Activated CD4-positive, alpha-beta T cell treated with anti-CD3 and anti-CD28 coated beads for 4 hours (primary cell): ENCODE measurements at places on chromosomes 12 and 14.

GRCh38 chr12:22248571-22249115 lies 85.9 kb downstream of the ST8SIA1 start:
- DNase-seq: no peak

- DNase-seq: no peak
These were observed 22.3 kb downstream of the AKAP3 start for GRCh38 chr12:4626543-4626942.

- no peak for DNase-seq
These were observed 6.3 kb downstream of the TMEM179 start for GRCh38 chr14:104598039-104598909.

- no peak for DNase-seq
These were observed 527.2 kb downstream of the NRXN3 start for GRCh38 chr14:78697341-78697740.

DNA sequence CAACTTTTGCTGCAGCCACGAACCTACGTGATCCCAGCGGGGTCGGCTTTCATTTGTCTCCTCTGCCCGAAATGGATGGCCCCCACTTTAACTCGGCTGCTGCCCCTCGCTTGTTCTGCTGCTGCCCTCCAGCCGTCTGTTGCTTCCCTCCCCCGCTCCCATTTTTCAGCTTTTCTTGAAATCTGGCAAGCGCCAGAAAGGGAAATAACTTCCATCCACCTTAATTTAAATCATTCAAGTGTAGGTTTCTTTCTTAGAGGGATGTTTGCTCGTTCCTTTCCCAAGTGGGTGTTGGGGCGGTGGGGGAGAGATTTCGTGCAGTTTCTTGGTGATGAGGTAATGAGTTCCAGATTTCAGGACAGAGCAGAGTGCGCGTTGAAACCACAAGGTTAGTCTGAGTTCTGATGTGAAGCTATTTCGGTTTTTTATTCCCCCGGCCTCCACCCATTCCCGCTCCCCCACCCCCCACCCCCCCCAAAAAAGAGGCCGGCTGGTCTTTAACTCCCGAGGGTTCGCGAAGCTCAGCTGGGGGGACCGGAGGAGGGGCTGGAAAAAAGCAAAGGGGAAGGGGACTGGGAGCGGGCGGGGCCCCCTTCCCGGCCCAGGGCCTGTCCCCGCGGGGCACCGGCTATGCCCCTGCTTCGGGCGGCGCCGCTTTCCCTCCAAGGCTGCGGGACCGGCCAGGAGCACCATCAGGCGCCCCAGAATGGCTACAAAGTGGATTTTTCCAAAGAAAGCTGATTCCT lies 2.2 kb upstream of the ZFP36L1 start:
- DNase-seq: peak; percentile 62

DNA sequence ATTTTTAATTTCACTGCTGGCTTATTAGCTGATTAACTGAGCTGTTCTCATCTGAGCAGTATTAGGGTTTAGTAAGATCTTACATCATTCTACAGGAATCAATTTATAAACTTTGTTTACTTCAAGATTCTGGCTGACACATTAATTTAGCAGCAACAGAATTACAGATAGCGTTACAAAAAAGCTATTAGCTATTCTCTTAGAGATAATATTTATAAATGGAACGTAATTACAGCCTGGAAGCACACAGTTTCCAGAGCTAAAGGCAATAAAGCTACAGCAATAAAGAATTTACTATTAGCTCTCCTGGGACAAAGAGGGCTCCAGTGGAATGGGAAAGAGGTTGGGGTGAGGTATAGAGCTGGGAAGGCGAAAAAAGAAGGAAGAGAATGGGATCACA lies 34.7 kb downstream of the PDE6H start:
- no peak for DNase-seq

DNA sequence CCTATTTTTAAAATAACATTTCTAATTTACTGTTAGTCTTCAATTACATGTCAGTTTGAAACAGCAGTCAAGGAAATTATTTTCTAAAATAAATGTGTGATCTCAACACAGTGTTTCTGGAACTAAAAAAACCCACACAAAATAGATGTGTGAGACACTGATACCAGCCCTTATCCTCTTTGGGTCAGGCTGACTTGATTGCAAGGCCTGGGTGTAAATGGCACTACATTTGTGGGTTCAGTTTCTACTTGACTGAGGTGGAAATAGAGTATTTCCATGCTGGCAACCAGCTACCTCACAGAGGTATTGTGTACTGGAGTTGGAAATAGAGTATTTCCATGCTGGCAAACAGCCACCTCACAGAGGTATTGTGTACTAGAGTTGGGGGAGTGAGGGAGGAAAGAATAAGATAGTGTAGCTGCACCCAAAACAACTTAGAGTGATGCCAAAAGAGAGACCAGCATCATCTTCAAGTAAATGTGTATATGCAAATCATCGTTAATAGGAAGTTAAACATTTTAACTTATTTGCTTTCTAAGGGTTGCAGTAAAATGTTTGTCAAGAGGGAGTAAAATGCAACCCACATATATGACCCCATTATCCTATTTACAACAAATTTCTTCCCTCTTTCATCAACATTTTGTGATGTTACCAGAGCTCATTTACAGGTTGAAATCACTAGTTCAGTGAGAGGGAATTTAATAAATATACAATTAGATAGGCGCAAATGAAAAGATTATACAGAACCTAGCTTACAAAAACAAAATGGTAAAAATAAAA lies 10.7 kb upstream of the LYZ start:
- no peak for DNase-seq

- no peak for DNase-seq
These were observed 55.9 kb upstream of the SRSF5 start for GRCh38 chr14:69711065-69711464.

- DNase-seq: no peak
These were observed 5.4 kb downstream of the KCNH5 start for GRCh38 chr14:63039866-63040265.

- DNase-seq: no peak
These were observed 26.4 kb downstream of the DDHD1 start for GRCh38 chr14:53126731-53127130.

DNA sequence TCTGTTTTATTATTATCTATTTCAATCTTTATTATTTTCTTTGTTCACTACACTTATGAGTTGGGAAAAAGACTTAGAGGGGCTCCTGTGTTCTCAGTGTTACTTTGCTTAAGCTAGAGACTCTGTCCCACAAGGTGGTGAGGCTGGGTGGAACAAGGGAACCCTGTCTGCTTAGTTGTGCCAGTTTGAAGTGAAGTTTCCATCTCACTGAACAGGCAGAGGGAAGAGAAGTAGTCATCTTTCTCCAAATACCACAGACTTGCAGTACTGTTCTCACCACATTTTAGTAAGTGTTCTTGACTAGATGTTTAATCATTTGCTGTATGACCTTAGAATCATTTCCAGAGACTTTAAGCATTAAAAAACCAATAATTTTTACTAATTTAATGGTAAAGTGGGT lies 195.7 kb upstream of the NEDD1 start:
- no peak for DNase-seq

DNA sequence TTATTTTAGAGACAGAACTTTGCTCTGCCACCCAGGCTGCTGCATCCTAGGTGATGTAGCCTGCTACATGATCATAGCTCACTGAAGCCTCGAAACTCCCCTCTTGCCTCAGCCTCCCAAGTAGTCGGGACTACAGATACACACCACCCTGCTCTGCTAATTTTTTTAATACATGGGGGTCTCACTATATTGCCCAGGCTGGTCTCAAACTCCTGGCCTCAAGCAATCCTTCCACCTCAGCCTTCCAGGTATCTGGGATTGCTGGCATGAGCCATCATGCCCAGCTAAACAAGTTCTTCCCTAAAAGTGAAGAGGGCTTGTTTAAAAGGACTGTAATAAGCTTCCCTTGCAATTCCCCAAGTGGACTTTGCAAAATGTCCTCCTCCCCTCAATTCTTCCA lies 310.4 kb downstream of the PAWR start:
- DNase-seq: no peak

- no peak for DNase-seq
These were observed 56.3 kb downstream of the ASCL1 start for GRCh38 chr12:103013741-103014300.

DNA sequence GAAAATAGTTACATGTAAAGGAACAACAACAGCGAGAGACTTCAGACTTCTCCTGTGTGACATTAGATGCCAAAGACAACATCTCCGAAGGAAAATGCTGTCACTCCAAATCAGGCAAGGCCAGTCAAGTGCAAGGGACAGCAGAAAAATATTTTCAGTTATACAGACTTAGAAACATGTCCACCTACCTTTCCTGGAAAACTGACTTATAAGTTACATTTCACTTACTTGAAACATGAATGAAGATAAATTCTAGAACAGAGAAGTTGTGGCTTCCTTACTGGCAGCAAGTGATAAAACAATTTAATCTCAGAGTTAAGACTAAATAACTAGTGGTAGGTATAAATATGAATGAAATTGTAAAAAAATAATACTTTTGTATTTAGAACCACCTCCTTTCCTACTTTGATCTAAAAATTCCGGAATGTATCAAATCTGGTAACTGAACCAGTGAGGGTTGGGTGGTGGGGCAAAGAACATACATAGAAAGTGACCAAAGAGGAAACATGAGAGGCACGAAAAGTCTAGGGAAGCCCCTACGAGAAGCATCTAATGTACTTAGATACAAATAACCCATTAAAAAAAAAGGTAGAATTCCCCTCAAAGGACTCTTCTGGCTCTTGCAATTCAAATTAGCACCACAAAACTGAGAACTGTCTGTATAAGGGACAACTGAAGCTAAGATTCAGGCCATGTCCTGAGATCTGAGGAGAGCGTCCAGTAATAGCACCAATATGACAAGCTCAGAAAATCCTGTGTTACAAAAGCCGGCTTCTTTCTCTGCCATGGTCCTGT lies 21.2 kb downstream of the MTHFD1 start:
- DNase-seq: no peak

- no peak for DNase-seq
These were observed 748.3 kb downstream of the C12orf50 start for GRCh38 chr12:87280893-87281292.

GRCh38 chr12:99680276-99680675 lies 32.7 kb downstream of the GARIN6 start:
- no peak for DNase-seq

GRCh38 chr14:63654346-63654745 lies 12.7 kb upstream of the WDR89 start:
- no peak for DNase-seq

- DNase-seq: no peak
These were observed 24.1 kb upstream of the NRDE2 start for GRCh38 chr14:90355540-90356518.

DNA sequence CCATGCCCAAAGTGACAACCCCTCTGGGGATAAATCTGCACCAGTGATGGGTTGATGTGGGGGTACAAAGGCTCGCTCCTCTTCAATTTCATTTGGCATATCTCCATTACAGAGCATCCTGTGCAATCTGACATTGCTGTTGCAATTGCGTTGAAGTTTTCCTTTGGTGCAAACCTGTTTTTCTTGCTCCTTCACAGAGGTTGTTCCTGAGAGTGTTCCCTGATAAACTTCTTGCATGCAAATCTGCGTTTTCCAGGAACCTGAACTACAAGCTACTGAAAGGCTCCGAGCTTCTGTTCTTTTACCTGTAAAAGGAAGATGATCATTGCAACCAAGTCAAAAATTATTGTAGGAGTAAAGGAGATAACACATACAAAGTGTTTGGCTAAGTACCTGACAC lies 26.1 kb downstream of the SERPINA11 start:
- DNase-seq: no peak

GRCh38 chr14:100528962-100529560 lies 58.2 kb downstream of the BEGAIN start:
- no peak for DNase-seq

- DNase-seq: no peak
These were observed 6.7 kb downstream of the BTBD6 start for GRCh38 chr14:105255021-105255507.

- no peak for DNase-seq
These were observed 1312.7 kb upstream of the USP15 start for GRCh38 chr12:60947533-60947932.

GRCh38 chr12:45256721-45257120 lies 40.8 kb downstream of the ANO6 start:
- no peak for DNase-seq

DNA sequence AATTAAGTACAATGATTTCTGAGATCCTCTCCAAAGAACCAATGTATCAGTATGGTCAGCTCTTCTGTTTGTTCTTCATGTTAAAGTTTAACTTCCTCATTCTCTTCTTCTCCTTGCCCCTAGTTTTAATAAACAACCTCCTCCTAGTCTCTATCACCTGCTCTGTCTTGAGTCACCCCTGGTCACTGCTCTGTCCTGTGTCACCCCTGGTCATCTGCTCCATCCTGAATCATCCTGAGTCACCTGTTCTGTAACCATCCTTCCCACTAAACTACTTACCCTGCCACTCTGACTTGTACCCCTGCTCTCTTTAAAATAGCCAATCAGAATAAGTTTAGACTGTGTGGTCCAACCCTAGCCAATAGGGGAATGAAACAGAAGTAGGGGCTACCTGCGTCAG lies 100.5 kb downstream of the ALG10B start:
- DNase-seq: no peak

DNA sequence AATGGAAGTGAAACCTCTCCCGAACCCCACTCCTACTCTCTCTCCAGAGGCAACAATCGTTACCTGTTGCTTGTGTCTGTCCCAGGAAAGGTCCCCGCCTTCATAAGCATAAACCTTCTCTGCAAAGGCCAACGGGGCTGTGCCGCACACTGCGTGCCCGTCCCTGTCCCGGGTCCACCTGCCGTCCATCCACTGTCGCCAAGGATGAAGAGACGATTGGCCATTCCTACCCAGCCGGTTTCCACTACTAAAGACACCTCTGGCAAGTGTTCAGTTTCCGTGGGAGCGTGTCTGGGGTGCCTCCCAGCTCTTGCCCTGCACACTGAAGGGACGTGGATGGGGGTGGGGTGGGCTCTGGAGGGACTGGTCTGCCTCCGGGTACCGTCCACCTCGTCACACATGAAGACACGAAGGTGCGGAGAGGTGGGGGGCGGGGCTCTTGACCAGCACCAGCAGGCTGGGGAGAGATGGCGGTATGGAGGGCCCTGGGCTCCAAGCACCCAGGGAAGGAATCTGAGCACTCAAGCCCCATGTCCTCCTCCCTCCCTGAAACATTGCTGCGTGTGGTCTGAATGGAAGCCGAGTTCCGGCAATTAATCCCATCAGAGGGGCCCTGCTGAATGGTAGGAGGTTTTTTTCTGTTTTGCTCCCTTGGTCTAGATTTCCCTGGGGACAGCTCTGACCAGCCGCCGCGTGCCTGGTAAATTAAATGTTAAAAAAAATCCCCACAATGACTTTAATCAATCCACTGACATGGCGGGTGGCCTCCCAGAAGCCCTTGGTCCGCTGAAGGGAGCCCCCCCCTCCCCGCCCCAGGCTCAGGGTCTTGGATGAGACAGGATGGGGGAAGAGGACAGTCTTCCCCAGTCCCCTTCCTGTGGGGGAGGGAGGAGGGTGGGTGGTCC lies 4.1 kb upstream of the KIF26A start:
- no peak for DNase-seq

GRCh38 chr12:57741844-57742738 lies 2.7 kb upstream of the TSPAN31 start:
- peak; percentile 73 for DNase-seq
